ENCODE measurements at places on chromosomes 11 and 22.
A peak's percentile ranks its signal among the peaks of the same experiment; 100 is the strongest.

- no peak for DNase-seq
These were observed 453.8 kb upstream of the CNTN5 start for GRCh38 chr11:98566978-98567377.

DNA sequence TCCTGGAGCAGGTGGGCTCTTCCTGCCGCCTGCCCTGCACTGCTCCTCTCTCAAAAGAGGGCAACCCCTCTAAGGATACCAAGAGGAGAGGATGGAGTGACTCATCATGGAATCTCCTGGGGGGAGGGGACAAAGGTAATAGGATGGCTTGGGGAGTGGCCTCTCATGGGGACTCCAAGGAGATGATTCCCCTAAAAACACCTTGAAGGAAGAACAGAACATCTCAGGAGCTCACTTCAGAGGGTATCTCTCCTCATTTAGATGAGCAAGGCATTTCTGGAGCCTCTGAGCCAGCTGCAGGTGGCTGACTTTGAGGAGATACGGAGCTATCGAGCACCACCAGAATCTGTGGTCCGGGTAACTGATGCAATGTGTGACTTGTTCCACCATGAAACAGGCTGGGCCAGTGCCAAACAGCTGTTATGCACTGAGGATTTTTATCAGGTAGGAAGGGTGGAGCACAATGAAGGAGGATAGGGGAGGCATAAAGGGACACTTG, 40.2 kb downstream of the RRP8 start:
- peak; percentile 44 for DNase-seq

GRCh38 chr22:47435204-47435487, 672.7 kb downstream of the TBC1D22A start:
- DNase-seq, result no peak

DNA sequence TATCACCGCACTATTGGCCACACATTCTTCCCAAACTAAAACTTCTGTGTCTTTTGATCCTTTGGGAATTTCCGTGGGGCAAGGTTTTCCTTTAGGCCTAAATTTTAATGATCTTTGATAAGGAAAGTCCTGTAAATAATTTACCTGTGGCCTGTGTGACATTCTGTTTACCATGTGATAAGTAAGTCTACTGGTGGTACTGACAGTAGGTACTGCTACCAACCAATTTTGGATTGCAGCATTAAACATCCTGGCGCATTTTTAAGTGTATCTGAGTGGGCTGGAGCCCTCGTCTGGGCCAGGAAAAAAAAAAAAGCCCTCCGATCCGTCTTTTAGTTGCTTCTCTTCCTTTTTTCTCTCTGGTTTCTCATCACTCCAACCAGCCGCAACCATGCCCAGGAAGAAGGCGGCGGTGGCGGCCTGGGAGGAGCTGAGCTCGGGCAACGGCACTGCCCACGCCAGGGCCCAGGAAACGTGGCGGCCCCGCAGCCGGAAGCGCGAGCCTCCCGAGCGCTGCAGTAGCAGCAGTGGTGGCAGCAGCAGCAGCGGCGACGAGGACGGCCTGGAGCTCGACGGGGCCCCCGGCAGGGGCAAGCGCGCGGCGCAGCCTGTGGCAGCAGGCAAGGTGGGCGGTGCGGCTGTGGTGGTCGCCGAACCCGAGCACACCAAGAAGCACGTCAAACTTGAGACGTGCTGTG, 33.6 kb downstream of the ASRGL1 start:
- DNase-seq, result no peak

GRCh38 chr11:126500981-126501380, 145.5 kb downstream of the ST3GAL4 start:
- DNase-seq, result no peak

All from DMS79 treated with DMSO at 0.1 percent for 48 hours (cell line).